ENCODE measurements at places on chromosomes 3 and 15.

- no peak for DNase-seq
These were observed 46.0 kb downstream of the KLF13 start for GRCh38 chr15:31372635-31373091.

DNA sequence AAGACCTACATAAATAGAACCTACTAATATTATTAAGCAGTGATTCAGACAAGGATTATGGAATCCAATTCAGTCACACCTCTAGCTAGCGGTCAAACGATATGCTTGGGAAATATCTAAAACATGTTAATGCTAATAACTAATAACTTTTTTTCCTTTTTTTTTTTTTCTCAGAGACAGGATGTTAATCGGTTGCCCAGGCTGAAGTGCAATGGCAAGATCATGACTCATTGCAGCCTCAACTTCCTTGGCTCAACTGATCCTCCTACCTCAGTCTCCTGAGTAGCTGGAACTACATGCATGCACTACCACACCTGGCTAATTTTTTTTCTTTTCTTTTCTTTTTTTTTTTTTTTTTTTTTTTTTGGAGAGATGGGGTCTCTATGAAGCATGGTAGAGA lies 124.1 kb downstream of the NR2E3 start:
- DNase-seq, result no peak

DNA sequence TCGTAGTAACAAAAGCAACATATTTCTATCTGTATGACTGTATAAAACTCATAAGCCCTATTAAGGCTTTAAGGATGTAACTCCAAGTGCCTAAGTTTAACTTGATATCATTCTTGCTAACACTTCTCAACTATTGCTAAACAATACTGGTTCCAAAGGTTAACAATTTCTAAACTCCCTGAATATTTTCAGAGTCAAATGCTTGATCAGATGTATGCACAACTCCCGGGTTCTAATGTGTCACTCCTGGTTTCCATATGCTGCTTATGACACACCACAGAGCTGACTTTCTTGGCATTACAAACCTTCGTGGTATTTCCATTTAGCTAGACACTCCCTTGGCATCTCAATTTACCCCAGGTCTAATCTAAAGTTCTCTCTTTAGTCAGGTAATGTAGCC lies 26.3 kb downstream of the DZIP1L start:
- no peak for DNase-seq

DNA sequence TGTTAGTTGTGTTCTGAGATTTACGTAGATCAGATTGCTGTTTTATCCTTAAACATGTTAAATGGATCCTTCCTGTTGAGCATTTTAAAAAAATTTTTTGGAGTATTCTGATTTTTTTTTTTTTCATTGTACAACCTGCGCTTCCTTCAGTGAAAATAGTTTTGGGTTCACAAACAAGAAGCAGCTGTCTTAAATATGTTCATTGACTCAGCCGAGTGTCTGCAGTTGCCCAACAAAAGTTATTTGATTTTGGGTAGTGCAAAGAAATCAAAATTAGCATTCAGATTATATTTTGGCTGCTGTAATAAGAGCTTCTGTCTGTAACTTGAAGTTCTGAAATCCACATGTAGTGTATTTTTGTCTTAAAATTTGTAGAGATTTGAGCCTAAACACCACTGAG lies 148.2 kb downstream of the BBX start:
- DNase-seq, result no peak

DNA sequence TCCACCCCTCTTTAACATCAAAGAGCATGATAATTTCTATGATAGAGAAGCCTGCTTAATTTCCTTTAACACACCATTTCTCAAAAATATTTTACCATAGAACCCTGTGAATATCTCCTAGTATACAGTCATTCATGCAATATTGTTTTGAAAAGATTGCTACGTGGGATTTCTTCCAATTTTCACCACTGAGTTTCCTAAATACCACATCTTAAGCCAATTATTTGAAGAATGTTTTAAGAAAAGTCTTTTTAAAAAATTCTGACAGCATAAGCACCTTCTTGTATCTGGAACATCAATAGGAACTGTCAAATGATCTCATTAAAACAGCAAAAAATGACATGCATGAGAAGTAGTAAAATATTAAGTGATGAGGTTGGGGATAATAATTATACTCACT lies 1126.7 kb downstream of the TUSC7 start:
- no peak for DNase-seq

DNA sequence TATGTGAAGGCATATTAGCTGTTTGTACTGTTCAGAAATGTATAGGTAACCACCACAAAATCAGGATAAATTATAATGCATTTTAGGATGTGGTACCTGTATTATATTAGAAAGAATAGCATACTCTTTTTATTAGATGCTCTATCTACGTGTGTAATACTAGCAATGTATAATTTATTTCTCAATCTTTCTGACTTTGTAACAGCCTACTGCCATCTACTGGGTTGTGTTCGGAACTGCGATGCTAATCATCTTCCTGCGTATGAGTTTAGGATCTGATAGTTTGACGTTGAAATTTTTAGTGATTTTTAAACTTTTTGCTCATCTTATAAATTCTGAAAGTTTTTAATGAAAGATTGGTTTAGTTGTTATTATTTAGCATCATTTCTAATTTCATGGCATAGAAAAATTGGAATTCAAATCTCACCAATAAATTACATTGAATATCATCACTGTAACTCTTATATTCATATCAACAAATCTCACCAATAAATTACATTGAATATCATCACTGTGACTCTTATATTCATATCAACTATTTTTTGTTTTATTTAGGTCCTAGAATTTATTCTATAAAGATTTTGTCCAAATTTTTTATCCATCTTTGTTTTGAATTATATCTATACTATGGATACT lies 322.7 kb upstream of the ZNF717 start:
- DNase-seq, result no peak

DNA sequence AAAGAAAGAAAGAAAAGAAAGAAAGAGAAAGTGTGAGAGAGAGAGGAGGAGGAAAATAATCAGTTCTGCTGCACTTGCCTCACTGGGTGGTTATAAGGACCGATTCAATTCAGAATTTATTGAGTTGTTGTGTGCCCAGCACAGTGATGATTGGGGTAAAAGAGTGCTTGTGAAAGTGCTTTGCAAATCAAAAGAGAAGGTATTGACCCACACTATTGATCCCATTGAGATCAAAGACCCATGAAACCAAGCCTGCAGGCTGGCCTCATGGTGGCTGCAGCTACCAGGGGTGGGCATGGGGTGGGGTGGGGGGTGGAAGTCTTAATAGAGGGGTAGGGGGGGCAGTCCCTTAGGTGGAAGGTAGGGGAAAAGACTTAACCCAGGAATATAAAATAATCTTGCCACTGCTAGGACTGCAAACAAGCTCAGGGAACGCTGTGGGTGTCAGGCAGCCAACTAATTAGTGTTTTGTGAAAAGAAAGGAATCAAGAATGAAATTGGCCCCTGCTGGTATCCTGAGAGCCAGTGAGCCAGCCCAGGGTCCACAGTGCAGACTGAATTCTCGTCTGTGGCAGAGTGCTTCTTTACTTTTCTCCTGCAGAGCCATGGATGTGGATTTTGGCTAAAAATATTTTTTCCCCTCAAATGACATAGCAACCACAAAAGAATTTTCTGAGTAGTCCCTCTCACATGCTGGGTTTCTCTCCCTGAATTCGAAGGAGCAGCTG lies 34.2 kb downstream of the CLEC3B start:
- DNase-seq, result no peak

DNA sequence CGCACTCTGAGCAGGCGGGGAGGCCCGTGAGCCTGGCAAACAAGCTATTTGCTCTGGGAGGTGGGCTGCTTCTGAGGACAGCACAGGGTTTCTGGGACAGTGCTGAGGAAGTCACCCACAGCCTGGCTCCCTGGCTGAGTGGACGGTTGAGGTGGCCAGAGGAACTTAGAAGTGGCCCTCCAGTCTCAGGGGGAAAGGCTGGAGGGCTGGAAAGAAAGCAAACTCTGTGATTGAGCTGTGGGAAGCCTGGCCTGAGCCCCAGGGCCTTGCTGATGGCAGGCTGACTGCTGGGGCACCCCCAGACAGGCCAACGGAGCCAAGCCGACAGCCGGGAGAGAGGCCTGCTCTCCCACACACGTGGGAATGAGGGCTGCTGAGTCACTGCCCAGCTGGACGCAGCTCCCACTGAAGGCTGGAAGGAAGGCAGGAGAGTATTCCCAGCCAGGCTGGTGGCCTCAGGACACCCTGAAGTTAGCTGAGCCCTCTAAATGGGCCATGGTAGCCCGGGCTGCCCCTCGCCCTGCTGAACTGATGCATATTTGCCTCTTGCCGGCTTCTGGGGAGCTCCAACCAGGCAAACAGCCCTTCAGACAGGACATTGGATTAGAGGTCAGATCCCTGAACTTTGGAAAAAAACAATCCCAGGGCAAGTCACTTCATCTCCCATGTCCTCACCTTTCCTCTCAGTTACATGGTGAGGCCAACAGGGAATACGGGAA lies 98.0 kb upstream of the TLE3 start:
- DNase-seq, result no peak

GRCh38 chr15:31511707-31512310 lies 185.2 kb downstream of the KLF13 start:
- DNase-seq, result peak; percentile 51

- no peak for DNase-seq
These were observed 403.8 kb upstream of the ARL6 start for GRCh38 chr3:97360804-97361203.

GRCh38 chr3:64048631-64049061 lies 25.4 kb upstream of the PSMD6 start:
- no peak for DNase-seq

DNA sequence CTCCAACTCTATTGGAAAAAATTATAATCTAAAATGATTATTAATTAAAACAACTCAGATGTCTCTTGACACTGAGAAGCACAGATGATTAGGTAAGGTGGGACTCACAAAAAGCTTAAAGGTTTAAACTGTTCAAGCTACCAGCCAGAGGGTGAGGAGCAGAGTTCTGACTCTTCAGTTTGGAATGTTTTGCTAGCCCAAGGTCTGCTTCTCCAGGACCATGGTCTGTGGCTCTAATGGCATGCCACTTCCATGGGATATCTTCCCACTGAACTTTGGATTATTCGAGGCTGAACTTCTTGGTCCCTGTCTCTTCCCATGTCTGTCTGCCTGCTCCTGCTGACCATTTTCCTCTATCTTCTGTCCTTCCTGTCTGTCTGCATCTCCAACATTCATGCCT lies 49.2 kb downstream of the CACNA2D3 start:
- DNase-seq, result no peak

All from NK-92 treated with Interleukin-12 subunit alpha and Interleukin-12 subunit beta, amount 100 ng/mL, for 24 hours (cell line).